ENCODE measurements at places on chromosomes 7 and 10.

- DNase-seq = no peak
Measured at GRCh38 chr7:78714356-78714755, 739.1 kb downstream of the MAGI2 start.

DNA sequence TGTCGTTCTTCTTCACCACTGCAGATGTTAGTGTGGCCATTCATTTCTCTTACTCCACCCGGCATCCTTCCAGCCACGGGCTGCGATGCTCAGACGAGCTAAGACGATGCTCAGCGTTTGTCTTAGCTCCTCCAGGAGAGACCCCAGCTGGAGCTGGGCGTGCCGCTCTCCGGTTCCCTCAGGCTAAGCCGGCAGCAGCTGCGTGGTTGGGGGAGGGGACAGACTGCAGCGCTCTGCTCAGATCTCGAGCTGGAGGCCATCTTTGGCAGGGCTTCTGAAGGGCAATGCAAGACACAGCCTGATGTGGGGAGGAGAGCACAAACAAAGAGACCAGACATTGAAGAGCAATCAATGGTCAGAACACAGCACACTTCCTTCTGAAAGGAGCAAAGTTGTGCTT is 4.8 kb downstream of the INA start:
- no peak for DNase-seq

DNA sequence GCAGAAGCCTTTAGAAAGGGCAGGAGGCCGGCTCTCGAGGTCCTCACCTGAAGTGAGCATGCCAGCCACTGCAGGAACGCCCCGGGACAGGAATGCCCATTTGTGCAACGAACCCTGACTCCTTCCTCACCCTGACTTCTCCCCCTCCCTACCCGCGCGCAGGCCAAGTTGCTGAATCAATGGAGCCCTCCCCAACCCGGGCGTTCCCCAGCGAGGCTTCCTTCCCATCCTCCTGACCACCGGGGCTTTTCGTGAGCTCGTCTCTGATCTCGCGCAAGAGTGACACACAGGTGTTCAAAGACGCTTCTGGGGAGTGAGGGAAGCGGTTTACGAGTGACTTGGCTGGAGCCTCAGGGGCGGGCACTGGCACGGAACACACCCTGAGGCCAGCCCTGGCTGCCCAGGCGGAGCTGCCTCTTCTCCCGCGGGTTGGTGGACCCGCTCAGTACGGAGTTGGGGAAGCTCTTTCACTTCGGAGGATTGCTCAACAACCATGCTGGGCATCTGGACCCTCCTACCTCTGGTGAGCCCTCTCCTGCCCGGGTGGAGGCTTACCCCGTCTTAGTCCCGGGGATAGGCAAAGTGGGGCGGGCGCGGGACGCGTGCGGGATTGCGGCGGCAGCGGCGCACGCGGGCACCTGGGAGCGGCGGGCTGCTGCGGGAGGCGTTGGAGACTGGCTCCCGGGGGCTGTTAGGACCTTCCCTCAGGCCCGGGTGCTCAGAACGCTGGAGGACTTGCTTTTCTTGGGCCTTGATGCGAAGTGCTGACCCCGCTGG is at the start of gene FAS:
FAS (plus strand) TSS at position 415 of the 777 bp plus-strand sequence; CDS start at position 494, 79 bp downstream.
- peak; percentile 31 for DNase-seq

DNA sequence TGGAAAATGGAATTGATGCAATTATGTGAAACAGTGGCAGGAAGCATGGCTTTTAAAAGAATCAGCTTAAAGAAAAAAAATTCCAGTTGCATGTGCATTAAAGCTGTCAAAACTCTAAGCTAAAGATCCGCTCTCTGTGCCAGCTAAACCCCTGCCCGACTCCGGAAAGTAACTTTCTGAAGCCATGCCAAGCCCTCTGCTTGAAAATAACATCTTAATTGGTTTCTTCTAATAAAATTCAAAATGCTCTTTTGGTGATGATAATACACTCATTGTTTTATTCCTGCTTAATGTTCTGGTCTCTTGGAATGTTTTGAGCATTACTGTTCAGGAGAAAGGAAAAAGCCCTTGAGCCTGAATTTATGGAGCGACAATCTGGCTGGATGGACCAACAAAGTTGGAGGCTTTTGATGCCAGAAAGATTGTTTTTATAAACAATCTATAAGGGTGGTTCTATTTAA is 11.7 kb downstream of the SEMA3C start:
- no peak for DNase-seq

GRCh38 chr7:27994639-27995038 is 186.0 kb downstream of the JAZF1 start:
- DNase-seq = no peak

- DNase-seq = no peak
Measured at GRCh38 chr7:139509535-139509934, 13.9 kb upstream of the CLEC2L start.

GRCh38 chr7:159025161-159025779 is 119.4 kb downstream of the VIPR2 start:
- DNase-seq = no peak

- DNase-seq = no peak
Measured at GRCh38 chr7:107593025-107593410, 13.0 kb downstream of the BCAP29 start.

GRCh38 chr7:131753620-131754222 is 197.3 kb upstream of the PODXL start:
- peak; percentile 54 for DNase-seq

- DNase-seq = no peak
Measured at GRCh38 chr7:152986376-152986775, 226.8 kb downstream of the ACTR3B start.

DNA sequence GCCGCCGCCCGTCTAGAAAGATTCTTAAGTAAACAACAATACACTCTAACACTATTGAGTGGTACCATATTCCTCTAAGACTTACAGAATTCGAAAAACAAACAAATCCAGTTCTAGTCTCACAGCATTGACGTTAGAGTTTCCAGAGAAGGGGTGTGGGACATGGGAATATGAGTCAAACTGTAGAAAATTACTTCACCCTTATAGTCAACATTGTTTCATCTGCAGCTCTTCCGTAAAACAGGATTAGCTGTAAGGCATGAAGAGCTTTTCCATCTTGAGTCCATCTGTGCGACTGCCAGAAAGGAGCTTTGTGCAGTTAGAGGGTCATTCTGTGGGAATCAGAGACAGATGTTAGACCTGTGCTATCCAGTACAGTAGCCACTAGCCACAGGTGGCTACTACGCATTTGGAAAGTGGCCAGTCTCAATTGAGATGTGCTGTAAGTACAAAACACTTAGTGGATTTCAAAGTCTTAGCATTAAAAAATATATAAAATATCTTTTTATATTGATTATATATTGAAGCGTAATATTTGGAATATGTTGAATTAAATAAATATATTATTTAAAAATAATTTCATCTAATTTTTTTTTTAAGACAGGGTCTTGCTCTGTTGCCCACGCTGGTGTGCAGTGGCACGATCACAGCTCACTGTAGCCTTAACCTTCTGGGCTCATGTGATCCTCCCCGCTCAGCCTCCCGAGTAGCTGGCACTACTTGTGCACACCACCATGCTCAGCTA is 79.8 kb upstream of the MPP7 start:
- no peak for DNase-seq

DNA sequence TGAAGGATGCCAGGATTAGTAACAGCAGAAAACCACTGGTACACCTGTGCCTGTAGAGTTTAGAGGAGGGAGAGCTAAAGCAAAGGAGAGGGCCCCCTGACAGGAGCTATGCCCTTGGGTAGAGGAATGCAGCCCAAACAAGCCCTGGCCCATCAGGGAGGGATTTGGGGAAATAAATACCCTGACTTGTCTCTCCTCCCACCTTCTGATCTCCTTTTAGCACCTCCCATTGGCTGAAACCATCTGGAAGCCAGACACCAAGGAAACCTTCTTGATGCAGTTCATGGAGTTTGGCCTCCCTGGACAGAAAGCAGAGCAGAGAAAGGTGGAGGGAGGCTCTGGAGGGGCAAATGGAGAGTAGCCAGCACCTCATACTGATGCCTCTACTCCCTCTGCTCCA is 45.3 kb downstream of the ADRA2A start:
- no peak for DNase-seq

- DNase-seq = peak; percentile 82
Measured at GRCh38 chr10:5666008-5666840, at the start of gene ASB13. Gene ASB13 (minus strand): TSS chr10:5666595. CDS start chr10:5666551, 44 bp downstream.

GRCh38 chr10:13978533-13979115 is 352.1 kb downstream of the FRMD4A start:
- DNase-seq = no peak

DNA sequence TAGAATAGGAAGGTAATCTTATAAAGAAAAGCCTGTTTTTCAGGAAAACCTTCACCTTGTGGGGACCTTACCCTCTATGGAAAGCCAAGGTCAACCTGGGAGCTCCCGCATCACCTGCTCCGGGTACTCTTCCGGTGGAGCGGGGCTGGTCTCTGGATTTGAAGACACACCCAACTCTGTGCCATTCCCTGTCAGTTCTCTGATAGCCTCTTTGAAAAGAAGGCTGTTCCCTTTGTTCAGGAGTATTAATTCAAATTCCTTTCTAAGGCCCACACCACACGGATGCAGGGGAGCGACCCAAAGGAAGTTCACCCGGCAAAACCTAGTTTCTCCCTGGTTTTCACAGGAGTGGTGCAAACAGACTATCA is 10.7 kb downstream of the CTBP2 start:
- no peak for DNase-seq

DNA sequence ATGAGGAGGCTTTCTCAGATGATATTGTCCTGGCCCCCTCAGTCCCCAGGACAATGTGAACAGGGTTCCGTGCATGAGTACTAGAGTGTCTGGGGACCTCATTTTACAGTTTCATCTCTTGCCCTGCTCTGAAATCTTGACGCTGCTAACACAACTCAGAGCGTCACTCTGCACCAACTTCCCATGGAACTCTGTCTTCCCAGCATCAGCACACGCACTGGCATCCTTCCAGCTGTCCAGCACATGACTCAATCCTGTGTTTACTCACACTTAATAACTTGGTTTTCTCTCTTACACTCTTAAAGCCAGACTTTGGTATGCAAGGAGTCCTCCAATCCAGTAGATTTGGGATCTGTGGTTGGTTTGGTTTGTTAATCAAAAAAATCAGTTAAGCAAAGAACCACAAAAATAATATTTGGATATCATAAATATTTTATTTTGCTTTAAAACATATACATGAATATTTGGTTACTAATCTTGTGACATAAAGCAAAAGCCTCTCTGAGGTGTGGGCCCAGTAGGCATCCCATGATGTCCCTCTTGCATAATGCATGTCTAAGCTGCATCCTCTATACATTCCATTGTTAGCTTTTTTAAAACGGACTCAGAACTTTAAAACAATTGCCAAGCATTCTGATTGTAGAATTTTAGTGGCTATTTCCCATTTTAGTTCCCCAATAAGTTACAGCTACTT is 131.0 kb downstream of the CXCL12 start:
- no peak for DNase-seq

DNA sequence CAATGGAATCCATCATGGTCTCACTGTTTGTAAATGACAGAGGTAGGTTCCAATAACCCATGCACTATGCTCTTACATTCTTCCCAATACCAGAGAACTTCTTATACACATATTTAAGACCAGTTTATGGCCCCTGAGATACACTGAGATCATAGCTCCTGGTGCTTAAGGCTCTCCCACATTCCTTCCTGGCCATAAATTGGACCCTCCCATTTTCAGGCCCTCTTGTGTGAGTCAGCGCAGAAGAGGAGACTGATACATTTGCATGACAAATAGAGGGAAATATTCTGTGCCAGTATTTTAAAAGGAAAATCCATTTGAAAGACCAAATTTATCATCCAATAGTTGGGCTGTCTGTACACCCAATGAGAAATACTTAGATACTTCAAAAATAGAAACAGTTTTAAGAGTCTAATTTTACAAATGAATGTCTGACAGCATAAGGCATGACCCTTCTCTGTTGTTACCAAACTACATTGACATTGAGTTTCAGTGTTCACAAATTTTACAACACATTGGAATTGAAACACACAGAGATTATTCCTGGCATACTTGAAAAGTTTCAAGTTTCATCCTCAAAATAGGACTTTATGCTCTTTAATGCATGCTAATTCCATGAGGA is 35.3 kb downstream of the SLC16A9 start:
- no peak for DNase-seq

GRCh38 chr7:91850455-91850854 is 30.0 kb downstream of the MTERF1 start:
- DNase-seq = no peak

DNA sequence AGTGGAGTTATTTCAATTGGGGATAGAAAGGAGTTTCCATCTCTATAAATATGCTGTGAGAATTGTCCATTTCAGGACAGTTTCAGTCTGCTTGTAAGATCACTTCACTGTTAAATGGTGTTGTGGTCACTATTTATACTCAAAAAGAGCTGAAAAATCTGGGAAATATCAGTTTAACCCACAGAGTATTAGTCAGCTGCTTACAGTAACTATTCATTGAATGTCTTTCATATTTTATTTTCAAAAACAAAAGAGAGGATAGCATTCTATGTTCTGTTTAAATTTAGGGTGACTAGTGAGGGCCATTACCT is 85.4 kb upstream of the PLXDC2 start:
- no peak for DNase-seq

GRCh38 chr7:143343596-143343995 is 18.9 kb downstream of the FAM131B start:
- DNase-seq = no peak

DNA sequence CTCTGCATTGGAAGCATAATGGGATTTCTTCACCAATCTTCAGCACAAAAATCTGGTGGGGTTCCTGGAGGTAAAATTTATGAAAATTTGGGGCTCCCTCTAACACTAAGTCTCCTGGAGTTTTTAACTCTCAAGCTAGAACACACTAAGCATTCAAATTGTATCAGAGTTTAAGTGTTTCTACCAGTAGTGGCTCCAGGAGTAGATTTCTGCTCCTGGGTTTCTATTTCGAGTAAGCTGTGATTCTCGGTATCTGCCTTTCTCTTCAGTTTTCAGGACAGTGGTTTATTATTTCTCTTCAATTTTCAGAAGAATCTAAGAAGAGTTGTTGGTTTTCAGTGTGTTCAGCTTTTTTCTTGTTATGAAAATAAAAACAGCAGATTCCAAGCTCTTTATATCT is 566.4 kb upstream of the KCND2 start:
- no peak for DNase-seq

- no peak for DNase-seq
Measured at GRCh38 chr7:151993977-151994676, 31.3 kb upstream of the GALNT11 start.

- no peak for DNase-seq
Measured at GRCh38 chr7:103764901-103765300, 224.6 kb downstream of the RELN start.

- no peak for DNase-seq
Measured at GRCh38 chr7:20249920-20250319, 32.7 kb upstream of the MACC1 start.

DNA sequence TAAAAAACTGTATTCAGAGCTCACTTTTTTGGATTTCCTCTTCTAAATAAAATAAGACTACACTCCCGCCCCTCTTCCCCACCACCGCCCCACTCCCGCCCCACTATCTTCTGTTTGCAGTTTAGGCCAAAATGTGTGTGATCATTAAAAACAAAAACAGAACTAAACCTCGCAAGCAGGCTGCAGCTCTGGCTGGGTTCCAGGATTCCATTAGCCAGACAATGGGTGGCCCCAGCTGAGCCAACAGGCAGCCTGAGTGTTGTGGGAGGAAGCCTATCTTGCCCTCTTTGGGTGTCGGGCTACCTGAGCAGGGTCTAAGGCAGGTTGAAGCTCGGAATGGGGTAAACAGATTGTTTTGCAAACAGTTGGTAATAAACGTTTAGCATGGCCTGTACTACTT is 41.7 kb downstream of the ARL4A start:
- DNase-seq = peak; percentile 28
